ENCODE measurements at places on chromosomes 7 and 10. TPM values are rescaled to one million over a fixed set of nuclear protein-coding genes. Genes with fewer than 3 reads are reported as not detected.

Gene TBXAS1
- total RNA-seq, result 1.7 TPM

DNA sequence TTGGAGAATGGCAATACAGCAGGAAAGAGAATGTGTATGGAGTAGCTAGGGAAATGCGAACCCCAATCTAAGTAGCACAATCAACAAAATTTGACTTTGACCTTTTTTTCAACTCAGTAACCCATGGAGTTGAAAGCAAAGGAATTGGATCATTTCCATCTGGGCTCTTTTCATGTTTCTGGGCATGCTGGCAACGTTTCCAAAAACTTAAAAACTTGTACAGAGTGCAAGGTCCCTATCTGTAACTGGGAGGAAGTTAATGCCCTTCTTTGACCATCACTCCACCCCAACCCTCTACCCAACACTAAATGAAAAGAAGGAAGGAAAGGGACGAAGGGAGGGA, 1.3 kb upstream of the HIBADH start:
- no peak for DNase-seq

DNA sequence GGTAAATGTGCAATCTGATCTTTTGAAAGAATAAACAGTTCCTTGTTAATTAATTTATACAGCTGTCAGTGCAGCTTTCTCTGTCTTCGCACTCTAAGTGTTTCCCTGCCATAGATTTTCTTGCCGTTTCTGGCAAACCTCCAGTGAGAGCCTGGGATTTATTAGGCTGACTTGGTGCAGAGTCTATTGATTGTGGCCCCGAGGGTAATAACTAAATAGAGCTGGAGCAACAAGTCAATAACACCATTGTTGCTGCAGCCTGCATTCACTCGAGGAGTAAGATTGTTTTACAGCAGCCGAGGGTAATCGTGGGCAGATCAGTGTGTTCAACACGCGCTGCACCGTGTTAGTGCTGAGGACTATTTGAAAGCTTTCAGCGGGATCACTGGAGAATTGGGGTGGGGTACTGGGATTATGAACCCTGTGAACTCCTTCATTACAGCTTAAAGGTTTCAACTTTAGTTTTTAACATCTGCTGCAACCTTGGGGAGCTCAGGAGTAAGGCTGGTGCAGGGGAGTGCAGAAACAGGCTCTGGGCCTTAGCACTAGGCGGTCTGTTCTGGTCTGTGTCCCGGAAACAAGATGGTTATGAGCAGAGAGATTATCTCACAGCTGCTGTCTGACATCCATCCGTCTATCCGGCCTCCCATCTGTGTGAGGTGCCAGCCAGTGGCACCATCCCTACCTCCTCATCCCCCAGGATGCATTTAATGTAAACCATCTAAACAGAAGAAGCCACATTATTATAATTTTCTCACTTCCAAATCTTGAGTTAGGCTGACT, 174.0 kb upstream of the TCF7L2 start:
- no peak for DNase-seq

- DNase-seq, result no peak
These were observed 105.0 kb downstream of the OTUD1 start for GRCh38 chr10:23543691-23544380.

DNA sequence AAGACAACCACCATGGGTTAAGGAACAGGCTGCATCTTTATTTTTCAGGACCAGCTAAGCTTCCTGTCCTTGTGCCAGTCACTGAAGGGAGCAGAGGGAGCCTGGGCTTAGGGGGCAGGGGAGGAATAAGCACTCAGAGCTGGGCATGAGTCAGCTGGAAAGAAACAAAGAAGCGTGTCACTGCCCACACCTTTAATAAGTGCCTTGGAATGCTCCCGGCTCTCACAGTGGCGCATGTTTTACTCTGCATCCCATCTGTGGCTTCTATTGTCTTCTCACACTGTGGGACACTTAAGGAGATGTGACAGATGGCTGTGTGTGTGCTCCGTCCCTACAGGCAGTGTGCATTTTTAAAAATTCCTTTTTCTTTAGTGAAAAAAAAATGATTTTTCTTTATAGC, 71.7 kb downstream of the MTURN start:
- DNase-seq, result no peak

Gene TAS2R3
- total RNA-seq, result 0.98 TPM
